ENCODE measurements at places on chromosomes 4 and X. TPM values are rescaled to one million over a fixed set of nuclear protein-coding genes. Genes with fewer than 3 reads are reported as not detected.
A peak's percentile ranks its signal among the peaks of the same experiment; 100 is the strongest.

- no peaks in the 10 kb centered on the region for H3K27me3 ChIP-seq
- H3K27ac ChIP-seq = no peak overlapping the region
- H3K4me3 ChIP-seq = no peak overlapping the region
- no peak for DNase-seq
- no peaks in the 10 kb centered on the region for H3K36me3 ChIP-seq
These were observed 30.7 kb upstream of the PTPN13 start for GRCh38 chr4:86563416-86563815.

- H3K4me1 ChIP-seq = no peaks in the 10 kb centered on the region
- no peak for DNase-seq
- H3K27ac ChIP-seq = no peak overlapping the region
These were observed 831.0 kb downstream of the C4orf33 start for GRCh38 chr4:129926936-129927335.

DNA sequence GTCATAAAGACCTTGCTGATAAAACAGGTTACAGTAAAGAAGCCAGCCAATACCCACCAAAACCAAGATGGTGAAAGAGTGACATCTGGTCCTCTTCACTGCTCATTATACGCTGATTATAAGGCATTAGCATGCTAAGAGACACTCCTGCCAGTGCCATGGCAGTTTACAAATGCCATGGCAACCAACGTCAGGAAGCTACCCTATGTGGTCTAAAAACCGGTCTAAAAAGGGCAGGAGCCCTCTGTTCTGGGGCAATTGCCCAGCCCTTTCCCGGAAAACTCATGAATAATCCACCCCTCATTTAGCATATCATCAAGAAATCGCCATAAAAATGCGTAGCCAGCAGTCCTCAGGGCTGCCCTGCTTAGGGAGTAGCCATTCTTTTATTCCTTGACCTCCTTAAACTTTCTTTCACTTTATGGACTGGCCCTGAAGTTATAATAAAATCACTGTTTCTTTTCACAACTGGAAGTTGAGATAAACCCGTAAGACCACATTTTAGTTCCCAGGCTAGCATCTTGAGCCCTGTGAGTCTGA, 260.5 kb upstream of the FAT1 start:
- H3K36me3 ChIP-seq = no peaks in the 10 kb centered on the region
- 0 out of 2 replicates have a peak, but pooled peaks cover 4% of the 10 kb centered on the region for H3K4me1 ChIP-seq
- no peak for DNase-seq
- peaks cover 28% of the 10 kb centered on the region for H3K27me3 ChIP-seq

GRCh38 chr4:44725166-44725565, 1.2 kb downstream of the GNPDA2 start:
- peak overlapping the region; percentile 70 for H3K4me3 ChIP-seq
- DNase-seq = no peak
- no peaks in the 10 kb centered on the region for H3K36me3 ChIP-seq
- no peaks in the 10 kb centered on the region for H3K27me3 ChIP-seq
- H3K27ac ChIP-seq = no peak overlapping the region

- H3K4me1 ChIP-seq = no peaks in the 10 kb centered on the region
- H3K27ac ChIP-seq = no peak overlapping the region
- H3K27me3 ChIP-seq = no peaks in the 10 kb centered on the region
- peak; percentile 10 for DNase-seq
- no peaks in the 10 kb centered on the region for H3K36me3 ChIP-seq
These were observed 85.2 kb downstream of the ANAPC10 start for GRCh38 chr4:145012841-145013240.

CHRDL1 gene
- not detected for total RNA-seq

NHS gene
- total RNA-seq = not detected

F9 gene
- not detected for total RNA-seq

MAOA gene
- total RNA-seq = 14.7 TPM

All from HepG2 (cell line).